T-helper 17 cell (primary cell): ENCODE measurements at places on chromosomes 7 and 10.

- DNase-seq: no peak
Measured at GRCh38 chr10:82477776-82478175, 602.8 kb downstream of the NRG3 start.

- DNase-seq: no peak
Measured at GRCh38 chr7:99740573-99741440, 5.8 kb upstream of the CYP3A7 start.

DNA sequence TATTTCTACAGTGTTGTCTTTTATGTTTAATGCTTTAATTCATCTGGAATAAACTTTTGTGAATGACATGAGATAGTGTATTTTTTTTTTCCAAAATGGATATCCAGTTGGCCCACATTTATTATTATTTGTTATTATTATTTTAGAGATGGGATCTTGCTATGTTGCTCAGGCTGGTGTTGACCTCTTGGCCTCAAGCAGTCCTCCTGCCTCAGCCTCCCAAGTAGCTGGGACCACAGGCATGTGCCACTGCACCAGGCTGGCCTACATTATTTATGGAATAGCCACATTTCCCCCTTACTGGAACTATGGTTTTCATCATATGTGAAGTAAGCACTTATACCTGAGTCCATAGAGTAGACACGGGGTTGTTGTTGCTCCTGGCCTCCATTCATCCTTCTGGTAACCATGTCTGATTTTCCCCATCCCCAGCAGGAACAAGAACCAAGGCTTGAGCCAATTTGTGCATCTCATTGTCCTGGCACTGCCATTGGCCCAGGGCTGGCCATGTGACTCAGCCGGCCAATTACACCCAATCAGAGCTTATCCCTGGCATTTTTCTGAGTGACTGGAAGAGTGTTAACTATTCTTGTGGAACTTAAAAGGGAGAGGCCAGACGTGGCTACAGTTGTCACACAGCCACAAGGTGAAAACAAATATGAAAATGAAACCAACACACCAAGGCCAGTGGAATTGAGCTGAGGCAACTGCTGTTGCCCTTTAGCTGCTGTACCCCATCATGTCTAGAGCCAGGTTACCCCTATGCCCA lies 23.1 kb downstream of the PRF1 start:
- no peak for DNase-seq

- no peak for DNase-seq
Measured at GRCh38 chr10:13308096-13308495, 8.2 kb upstream of the PHYH start.

GRCh38 chr7:138865843-138866242 lies 67.8 kb upstream of the ATP6V0A4 start:
- peak; percentile 20 for DNase-seq

- no peak for DNase-seq
Measured at GRCh38 chr10:133438711-133439273, 14.4 kb upstream of the SPRN start.

GRCh38 chr7:152313831-152314604 lies 121.8 kb downstream of the KMT2C start:
- no peak for DNase-seq

DNA sequence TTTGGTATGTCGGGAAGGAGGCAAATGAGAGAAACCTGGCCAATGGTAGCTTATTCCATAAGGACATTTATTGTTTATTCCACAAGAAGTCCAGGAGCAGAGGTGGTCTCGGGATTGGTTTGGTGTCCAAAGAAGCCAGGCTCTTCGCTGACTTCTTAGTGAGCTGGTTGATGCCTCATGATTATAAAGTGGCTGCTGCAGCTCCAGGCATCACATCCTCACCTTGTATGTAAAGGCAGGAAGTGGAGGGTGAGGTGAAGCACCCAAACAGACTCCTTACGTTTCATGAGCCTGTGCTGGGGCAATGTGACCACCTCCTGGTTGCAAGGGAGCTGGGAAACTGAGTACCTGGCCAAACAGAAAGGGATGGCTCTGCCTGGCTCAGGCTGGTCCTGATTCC lies 92.4 kb downstream of the MYL10 start:
- DNase-seq: no peak

DNA sequence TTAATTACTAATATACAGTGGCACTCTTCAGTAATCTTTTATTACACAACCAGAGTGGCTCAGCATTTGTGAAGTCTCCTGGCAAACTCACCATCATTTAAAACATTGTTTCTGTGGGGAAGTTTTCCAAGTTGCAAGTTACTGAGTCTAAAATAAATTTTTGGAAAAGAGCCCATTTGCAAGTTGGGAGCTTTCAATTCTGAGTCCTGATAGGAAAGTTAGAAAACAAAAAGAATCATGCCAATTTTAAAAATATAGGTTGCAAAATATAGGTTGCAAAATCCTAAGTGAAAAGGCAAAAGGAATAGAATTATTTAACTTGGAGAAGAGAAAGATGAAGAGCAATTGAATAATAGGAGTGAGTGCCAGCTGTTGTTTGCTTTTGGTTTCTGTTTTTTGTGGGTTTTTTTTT lies 378.8 kb upstream of the C7orf33 start:
- DNase-seq: no peak

GRCh38 chr7:22109761-22110160 lies 164.1 kb upstream of the CDCA7L start:
- no peak for DNase-seq

GRCh38 chr10:124071141-124071540 lies 22.3 kb downstream of the CHST15 start:
- DNase-seq: no peak

- DNase-seq: no peak
Measured at GRCh38 chr7:146713934-146714333, 597.3 kb downstream of the CNTNAP2 start.

DNA sequence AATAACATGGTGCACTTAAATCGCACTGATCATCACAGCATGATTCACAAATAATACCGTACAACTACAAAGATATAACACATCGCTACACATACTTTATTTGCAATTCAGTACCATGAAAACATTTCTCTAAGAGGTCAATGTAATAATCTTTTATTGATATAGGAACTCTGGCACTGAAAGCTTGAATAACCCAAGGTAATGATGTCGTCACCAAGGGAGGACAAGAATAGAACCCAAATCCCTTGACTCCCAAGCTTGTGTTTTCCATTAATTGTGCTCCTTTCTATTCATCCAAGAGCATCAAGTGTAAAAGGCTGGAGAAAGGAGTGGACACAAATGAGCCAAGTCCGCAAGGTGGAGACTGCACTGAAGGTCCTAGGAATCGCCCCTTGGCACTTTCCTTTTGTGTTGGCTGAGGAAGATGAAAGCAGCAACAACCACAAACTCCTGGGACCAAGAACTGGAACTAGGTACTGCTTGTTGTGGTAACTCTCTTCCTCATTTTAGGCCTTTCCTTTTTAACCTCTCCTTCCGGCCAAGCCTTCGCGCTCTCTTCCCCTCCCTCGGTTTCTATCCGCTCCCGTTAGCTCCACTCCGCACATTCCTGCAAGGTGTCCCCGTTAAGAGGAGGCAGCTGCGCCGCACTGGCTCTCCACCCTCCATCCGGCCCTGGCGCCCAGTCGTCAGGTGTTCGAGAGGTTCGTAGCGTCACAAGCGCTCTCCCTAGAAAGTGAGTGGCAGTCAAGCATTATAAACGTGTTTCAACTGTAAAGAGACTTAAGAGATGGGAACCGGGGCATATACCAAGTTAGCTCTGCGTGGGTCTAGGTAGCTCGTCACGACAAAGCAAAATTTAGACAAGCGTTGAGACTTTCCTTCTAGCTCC lies 1.0 kb upstream of the CBLL1 start:
- peak; percentile 50 for DNase-seq

- DNase-seq: no peak
Measured at GRCh38 chr7:21192657-21193056, 235.2 kb upstream of the SP4 start.

DNA sequence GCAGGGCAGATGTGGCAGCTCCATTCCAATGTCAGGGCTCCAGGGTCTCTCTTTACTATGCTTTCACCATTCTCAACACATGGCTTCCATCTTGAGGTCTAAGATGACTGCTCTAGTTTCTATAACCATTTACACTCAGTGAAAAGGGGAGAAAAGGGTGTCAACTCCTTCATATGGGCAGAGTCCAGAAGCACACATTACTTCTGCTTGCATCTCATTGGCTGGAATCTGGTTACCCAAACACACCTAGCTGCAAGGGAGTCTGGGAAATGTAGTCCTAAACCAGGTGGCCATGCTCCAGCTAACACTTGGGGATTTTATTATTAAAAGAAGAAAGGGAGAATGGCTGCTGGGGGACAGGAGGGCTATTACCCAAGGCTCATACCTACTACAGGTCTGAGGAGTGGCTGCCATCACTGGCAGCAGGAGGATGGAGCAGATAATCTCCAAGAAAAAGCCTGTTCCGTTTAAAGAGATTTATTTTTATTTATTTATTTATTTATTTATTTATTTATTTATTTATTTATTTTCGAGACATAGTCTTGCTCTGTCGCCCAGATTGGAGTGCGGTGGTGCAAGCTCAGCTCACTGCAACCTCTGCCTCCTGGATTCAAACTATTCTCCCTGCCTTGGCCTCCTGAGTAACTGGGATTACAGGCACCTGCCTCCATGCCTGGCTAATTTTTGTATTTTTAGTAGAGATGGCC lies 29.1 kb upstream of the LBX1 start:
- DNase-seq: no peak

DNA sequence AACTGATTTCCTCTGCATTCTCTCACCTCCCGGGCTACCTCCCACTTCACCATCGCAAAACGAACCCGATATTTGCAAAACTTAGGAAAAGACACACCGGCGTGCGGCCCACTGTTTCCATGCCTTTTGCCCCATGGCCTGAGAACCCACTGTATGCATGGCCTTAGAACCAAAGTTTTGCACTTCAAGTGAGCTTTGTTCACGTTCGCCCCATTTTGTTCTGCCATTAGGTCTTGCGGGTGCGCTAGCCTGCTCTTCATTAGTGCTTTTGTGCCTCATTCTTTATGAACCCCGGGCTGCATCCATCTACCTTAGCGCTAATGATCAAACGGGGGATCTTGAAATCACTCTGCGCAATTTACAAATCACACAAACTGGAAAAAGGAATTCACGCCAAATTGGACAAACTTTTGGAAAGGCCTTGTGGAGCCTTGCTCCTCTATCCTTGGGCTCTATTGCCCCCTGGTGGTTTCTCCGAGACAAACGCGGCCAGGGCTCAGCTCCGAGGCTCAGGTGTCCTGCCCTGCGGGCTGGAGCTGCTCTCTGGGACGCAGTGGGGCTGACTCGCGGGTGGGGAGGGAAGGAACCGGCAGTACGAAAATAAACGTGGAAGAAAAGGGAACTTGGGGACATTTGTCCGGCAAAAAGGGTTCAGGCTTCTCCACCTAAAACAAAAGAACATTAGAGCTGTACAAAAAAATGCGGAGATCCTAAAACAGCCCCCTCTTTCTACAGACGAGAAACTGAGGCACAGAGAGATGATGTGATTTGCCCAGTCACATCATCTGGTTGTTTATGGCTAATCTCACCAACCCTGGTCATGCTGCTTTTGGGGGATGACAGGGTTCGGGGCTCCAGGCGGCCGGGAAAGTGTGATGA lies 300.4 kb upstream of the NFE2L3 start:
- DNase-seq: no peak

GRCh38 chr10:44960088-44960460 lies 472 bp downstream of the RASSF4 start:
- no peak for DNase-seq

- DNase-seq: no peak
Measured at GRCh38 chr7:72307566-72307965, 104.6 kb downstream of the CALN1 start.

DNA sequence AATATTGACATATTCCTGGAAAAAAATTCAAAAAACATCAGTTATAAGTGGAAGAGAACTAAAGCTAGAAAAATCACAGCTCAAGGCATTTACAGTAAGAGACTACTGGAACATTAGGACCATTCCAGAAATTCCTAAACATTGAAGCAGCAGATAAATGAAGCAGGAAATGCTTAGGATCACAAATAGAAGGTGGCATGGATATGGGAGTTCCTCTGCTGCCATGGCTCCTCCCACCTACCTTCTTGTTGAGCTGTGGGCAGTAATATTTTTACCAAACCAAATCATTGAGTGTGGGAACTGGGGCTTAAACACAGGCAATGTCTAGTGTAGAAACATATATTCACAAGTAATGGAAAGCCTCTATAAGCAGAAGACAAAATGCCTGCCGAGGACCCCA lies 292.8 kb downstream of the ANKRD7 start:
- no peak for DNase-seq

DNA sequence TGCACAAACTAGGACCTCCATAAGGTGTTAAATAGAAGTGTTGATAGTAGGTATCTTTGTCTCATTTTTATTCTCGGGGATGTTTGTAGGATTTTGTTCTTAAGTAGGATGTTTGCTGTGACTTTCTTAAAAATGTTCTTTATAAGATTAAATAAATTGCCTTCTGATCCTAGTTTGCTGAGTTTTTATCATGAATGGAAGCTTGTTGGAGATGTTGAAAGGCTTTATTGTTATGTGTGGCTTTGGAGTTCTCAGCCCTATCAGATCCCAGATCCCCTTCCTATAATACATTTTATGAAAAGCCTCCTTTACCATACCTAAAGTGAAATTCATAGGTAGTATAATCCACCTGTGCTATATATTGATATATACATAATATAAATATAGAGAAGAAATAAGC lies 40.1 kb downstream of the NHLRC2 start:
- no peak for DNase-seq
